ENCODE measurements at places on chromosomes 2 and 18. TPM values are rescaled to one million over a fixed set of nuclear protein-coding genes. Genes with fewer than 3 reads are reported as not detected.

DLGAP1 gene
- not detected for total RNA-seq

CFAP210 gene
- not detected for total RNA-seq

TMEM163 gene
- total RNA-seq = not detected

TNFAIP6 gene
- total RNA-seq = not detected

PSTPIP2 gene
- 21.6 TPM for total RNA-seq

CPLX4 gene
- not detected for total RNA-seq

MYO3B gene
- 0.04 TPM for total RNA-seq

EPB41L3 gene
- 0.80 TPM for total RNA-seq

TBR1 gene
- not detected for total RNA-seq

DIPK1C gene
- total RNA-seq = not detected

INHBB gene
- not detected for total RNA-seq

METTL4 gene
- 20.4 TPM for total RNA-seq

ATAD2B gene
- total RNA-seq = 11.9 TPM

SGO2 gene
- 36.9 TPM for total RNA-seq

NDC80 gene
- 81.6 TPM for total RNA-seq

AMMECR1L gene
- 16.4 TPM for total RNA-seq

COL6A3 gene
- total RNA-seq = 0.76 TPM

ARHGAP28 gene
- not detected for total RNA-seq

CXCR1 gene
- total RNA-seq = not detected

ST8SIA5 gene
- total RNA-seq = not detected

SNTG2 gene
- 3.8 TPM for total RNA-seq

MAP2 gene
- 0.21 TPM for total RNA-seq

CENPA gene
- 34.4 TPM for total RNA-seq

TBC1D8 gene
- 2.1 TPM for total RNA-seq

WDSUB1 gene
- total RNA-seq = 5.7 TPM

LRATD1 gene
- total RNA-seq = not detected
